Amniotic epithelial cell (primary cell): ENCODE measurements at places on chromosomes 1 and 21.

DNA sequence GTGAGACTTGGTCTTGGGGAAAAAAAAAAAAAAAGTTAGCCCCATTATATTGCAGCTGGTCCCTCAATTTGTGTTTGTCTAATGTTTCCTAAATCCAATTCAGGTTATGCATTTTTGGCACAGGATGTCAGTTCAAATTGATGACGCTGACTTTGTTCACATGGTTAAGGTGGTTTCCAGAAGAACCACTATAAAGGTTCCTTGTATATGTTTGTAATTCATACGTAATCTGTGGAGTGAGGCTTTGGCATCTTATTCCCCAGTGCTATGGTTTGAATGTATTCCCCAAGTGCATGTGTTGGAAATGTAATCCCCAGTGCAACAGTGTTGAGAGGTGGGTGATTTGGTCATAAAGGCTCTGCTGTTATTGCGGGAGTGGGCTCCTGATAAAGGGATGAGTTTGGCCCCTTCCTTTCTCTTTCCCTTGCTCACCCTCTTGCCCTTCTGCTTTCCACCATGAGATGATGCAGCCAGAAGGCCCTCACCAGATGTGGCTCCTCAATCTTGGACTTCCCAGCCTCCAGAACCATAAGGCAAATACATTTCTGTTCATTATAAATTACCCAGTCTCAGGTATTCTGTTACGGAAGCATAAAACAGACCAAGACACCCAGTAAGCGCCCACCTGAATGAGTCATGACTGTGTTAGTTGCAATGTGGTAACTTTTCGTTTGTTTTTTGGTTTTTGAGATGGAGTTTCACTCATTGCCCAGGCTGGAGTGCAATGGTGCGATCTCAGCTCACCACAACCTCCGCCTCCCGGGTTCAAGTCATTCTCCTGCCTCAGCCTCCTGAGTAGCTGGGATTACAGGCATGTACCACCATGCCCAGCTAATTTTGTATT is 19.5 kb upstream of the HLCS start:
- DNase-seq, result no peak

- DNase-seq, result no peak
These were observed 12.3 kb upstream of the LRRC8C start for GRCh38 chr1:89620664-89621063.

DNA sequence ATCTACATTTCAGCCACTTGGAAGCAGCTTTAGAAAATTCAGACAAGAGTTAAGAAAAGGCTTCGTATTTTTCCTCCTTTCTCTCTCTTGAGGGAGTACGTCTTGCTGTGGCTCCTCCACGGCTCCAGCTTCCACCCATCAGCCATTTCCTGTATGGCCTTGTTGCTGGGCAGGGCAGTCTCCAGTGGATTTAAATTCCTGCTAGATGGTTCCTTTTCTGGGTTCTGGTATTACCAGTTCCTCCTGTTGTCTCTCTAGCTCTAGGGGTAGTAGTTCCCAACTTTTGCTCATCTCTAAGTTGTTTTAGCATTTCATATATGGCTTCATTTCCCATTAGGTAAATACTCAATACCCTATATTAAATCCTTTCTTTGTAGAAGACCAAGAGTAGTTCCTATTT is 1098.3 kb downstream of the ADGRL2 start:
- no peak for DNase-seq

DNA sequence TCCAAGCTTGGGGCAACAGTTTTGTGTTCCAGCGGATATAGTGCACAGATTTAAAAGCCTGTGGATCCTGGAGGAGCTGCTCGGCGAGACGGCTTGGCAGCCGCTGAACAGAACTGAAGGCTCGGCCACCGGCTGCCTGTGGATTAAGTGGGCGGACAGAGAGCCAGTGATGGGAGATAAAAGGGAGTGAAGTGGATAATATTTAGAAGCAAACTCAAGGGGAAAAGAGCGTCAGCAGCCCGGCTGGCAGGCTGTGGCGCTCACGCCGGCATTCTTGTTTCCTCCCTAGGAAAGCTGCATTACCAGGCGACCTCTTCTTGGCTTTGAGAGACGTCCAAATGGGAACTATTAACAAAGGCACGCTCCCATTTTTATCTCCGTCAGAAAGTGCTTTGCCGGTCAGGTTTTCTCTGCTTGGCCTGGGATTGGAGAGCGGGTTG is 10.4 kb downstream of the TRABD2B start:
- DNase-seq, result peak; percentile 42

DNA sequence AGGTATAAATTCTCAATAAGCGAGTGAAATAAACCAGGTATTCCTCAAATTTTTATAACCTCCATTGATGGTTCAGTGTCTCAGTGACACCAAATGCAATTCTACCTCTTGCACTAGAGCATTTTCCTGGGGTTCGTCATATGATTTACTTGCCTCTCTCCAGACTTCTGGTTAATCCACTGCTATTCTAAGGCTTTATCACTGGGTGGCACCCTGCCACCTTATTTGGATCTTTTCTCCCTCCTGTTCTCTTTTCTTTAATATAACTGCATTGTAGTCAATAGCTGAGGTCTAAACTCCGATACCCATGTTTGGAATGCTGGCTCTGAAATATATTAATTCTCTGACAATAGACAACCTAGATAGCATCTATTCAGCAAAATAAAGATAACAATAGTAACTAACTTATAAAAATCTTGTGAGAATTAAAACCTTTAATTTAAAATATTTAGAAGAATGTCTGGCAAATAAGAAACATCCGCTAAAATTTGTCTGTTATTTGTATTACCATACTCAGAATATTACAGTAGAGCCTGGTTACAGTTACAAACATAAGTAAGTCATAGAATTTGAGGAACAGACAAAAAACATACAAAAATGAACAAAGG is 436.4 kb downstream of the PLA2G4A start:
- peak; percentile 83 for DNase-seq

DNA sequence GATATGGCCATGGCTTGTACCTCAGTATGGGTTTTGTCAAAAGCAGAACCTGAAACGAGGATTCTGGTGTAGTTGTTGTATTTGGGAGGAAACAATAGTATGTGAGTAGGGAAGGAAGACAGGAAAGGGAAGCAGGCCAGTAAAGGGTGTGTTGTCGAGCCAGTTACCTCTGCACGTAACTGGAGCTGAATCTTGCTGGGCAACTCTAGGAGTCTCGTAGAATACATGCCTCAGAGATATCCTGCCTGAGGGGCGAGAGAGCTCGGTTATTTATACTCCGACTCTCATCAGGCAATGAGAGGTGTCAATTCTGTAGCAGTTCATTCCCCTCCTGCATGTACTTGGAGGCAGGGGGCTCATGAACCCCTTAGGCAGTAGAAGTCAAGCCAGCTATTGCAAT is 45.9 kb upstream of the KIF26B start:
- no peak for DNase-seq

DNA sequence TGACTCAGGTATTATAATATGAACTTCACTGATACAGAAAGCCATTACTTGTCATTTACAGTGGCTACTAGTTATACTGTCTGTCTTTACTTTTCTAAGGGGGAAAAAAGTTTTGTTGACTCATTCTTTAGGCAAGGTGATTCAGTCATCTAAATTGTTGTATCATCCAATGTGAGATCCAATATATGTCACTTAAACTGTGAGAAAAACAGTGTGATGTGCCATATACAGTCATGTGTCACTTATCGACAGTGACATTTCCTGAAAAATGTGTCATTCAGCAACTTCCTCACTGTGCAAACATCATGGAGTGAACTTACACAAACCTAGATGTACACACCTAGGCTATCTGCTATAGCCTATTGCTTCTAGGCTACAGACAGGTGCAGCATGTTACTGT is 57.6 kb downstream of the KCNK2 start:
- no peak for DNase-seq

- peak; percentile 28 for DNase-seq
These were observed 119.4 kb upstream of the PRMT6 start for GRCh38 chr1:106937104-106937503.

DNA sequence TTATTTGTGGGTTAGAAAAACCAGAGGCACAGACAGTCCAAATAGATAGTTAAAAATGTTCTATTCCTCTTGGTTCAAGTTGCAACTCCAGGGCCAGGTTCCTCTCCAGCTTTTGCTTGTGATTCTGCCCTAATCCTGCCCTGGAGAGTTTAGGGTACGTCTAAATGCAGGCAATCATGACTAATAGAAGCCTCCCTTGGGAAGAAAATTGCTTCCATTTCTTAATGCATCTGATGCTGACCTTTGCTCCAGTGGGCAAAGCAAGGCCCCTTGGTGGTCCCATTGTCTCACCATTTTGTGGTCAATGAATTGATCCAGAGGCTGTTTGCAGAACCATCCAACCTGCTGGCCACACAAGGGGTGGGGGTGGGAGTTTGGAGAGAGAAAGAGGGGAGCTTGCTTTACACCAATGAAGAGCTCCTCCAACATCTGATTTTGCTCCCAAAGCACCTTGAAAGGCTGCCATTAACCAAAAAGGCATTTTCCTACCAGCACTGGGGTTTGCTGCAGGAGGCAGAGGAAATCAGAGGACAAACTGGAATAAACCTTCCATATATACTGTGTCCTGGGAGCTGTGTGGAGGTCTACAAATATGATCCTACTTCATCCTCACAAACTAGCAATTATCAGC is 31.3 kb downstream of the C8B start:
- DNase-seq, result no peak

DNA sequence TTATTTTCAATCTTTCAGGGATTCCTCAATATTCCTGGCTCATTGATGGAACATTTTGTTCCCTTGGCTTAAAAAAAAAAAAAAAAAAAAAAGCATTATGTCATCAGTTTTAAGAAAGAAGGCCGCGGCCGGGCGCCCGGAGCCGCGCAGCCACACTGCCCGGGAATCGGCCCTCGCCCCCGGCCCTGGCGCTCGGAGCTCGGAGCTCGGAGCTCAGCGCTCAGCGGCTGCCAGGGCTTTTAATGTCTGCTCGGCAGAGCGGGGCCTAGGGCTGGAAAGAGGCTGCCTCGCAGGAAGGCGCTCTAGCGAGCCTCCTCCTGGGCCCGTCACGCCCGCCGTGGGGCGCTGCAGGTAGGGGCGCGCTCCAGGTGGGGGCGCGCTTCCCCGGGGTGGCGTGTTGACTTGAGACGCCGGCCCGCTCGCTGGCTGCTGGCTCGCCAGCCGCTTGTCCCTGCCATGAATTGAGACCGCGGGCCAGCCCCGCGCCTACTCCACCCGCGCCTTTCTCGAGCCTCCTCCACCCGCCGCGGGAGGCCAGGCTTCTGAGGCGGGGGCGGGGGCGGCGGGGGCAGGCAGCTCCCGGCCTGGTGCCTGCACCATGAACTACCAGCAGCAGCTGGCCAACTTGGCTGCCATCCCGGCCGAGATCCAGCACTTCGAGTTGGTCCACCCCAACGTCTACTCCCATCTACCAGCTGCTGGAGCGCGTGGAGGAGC is 5.4 kb upstream of the TDRD5 start:
- peak; percentile 9 for DNase-seq

DNA sequence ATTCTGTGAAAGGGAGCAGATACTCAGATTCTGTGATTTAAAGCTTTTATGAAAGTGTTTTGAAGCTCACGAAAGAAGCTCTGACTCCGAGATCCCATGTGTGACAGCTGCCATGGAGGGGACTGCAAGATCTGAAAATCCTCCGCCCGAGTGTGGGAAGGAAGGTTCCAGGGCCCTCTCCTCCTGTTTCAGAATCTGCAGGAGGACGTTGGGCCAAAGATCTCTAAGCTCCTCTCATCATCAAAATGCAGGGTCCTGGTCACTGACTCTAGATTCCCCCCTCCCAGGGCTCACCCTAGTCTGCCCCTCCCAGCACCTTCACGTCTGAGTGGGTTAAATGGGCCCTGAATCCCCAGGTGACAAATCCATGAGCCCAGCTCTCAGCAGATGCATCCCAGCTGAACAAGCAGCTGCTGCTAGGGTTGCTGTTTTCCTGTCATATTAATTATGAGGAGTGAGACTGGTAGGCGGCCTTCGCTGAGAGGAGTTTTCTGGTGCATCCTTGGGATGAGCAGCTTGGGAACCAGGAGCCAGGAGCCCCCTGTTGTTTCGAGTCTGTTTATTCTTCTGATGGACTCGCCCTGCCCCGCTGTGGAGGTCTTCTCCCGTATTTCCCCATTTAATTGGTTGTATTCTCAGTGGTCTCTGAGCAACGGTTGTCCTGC is 402.0 kb downstream of the MATN1 start:
- no peak for DNase-seq

DNA sequence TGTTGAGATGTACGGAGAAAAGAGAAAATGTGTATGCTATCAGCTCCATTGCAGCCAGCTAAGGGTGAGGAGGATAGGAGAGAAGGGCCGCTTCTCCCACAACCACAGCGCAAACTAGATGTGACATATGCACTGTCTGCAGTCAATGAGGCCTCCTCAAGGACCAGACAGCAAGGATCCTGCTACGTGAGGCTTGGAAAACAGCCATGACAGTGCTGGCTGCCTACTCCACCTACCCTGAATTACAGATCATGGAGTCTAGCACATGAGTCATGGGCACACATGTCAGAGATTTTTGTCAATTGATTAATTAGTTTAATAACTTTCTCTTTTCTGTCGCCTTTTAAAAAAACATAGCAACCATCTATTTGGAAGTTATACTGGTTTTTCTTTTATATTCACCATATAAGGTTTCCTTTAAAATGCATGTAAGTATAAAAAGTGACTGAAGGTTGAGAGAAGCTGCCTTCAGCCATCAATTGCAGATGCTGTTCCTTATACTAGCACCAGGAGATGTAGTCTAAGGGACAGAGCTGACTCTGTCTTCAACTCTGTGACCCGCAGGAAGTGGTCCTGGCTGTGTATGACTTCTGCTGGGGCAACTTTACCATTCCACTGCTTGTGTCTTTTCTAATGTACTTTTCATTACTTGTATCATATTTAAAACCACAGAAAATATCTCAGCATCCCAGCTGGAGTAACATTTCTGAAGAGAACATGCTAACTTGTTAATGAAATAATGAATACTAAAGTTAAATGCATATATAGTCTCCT is 3.1 kb downstream of the VPS26C start:
- peak; percentile 11 for DNase-seq

DNA sequence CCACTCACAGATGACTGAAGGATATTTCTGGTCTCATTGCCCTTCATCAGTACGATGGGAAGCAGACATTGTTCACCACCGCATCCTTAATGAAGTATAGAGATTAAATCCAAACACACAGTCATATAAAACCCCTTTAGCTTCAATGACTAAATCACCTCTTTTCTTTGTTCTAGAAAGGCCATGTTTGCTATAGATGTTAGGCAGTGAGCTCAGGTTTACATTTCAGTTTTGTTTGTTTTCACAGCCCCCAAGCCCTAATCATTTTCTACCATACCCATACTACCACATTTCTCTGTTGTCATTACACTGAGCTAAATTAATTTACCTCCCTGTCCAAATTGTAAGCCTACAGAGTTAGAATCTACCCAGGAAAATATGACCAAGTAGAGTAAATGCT is 385.1 kb downstream of the NTNG1 start:
- no peak for DNase-seq

- no peak for DNase-seq
These were observed 53.7 kb downstream of the SLX9 start for GRCh38 chr21:44993321-44994046.

GRCh38 chr1:207813946-207814345 is 62.1 kb downstream of the CD46 start:
- no peak for DNase-seq

- peak; percentile 91 for DNase-seq
These were observed 228.2 kb upstream of the USP24 start for GRCh38 chr1:55443175-55443915.

- DNase-seq, result no peak
These were observed 71.4 kb upstream of the LPGAT1 start for GRCh38 chr1:211901945-211902344.

GRCh38 chr1:232951605-232952004 is 1.2 kb downstream of the NTPCR start:
- no peak for DNase-seq
